ENCODE measurements at places on chromosomes 12 and 14. TPM values are rescaled to one million over a fixed set of nuclear protein-coding genes. Genes with fewer than 3 reads are reported as not detected.

DNA sequence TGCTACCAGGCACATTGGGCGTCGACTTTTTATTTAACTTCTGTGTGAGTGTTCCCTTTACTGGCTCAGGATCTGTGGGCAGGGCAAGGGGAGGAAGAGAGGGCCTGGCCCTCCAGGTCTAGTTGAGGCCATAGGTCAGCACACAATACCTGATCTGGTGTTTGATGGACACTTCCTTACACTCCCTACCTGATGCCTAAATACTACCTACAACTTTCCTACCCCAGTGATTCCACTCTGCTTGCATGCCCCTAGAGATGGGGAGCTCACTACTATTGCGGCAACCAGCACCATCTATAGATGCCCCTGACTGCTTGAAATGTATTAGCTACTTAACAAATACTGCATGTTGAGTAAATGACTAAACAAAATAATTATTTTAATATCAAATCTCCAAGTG lies 20.8 kb upstream of the BEGAIN start:
- H3K36me3 ChIP-seq: no peaks in the 10 kb centered on the region
- H3K27me3 ChIP-seq: peaks cover 7% of the 10 kb centered on the region
- no peaks in the 10 kb centered on the region for H3K4me1 ChIP-seq
- DNase-seq: no peak

LALBA gene
- total RNA-seq: not detected

FOXN4 gene
- total RNA-seq: not detected

GRCh38 chr12:32033406-32033805 lies 73.2 kb upstream of the BICD1 start:
- H3K36me3 ChIP-seq: no peaks in the 10 kb centered on the region
- no peak overlapping the region for H3K27ac ChIP-seq
- no peaks in the 10 kb centered on the region for H3K4me1 ChIP-seq
- H3K4me3 ChIP-seq: no peak overlapping the region
- no peak for DNase-seq

- no peak overlapping the region for H3K27ac ChIP-seq
- no peaks in the 10 kb centered on the region for H3K4me1 ChIP-seq
- no peaks in the 10 kb centered on the region for H3K27me3 ChIP-seq
These were observed 34.1 kb downstream of the NOC4L start for GRCh38 chr12:132178316-132178715.

GRCh38 chr12:123891516-123892179 lies 81.0 kb downstream of the CCDC92 start:
- no peak overlapping the region for H3K4me3 ChIP-seq
- no peak overlapping the region for H3K27ac ChIP-seq
- H3K27me3 ChIP-seq: peaks cover 7% of the 10 kb centered on the region
- no peaks in the 10 kb centered on the region for H3K36me3 ChIP-seq

- H3K27me3 ChIP-seq: no peaks in the 10 kb centered on the region
- H3K27ac ChIP-seq: peak within 1 kb of the TSS; percentile 94
- no peaks in the 10 kb centered on the region for H3K36me3 ChIP-seq
- H3K4me1 ChIP-seq: peaks cover 19% of the 10 kb centered on the region
These were observed at the start of gene ITPK1 for GRCh38 chr14:93115821-93116675. TSS of gene ITPK1 (minus strand) at chr14:93115925. CDS start at chr14:93115163, 762 bp downstream.

DNA sequence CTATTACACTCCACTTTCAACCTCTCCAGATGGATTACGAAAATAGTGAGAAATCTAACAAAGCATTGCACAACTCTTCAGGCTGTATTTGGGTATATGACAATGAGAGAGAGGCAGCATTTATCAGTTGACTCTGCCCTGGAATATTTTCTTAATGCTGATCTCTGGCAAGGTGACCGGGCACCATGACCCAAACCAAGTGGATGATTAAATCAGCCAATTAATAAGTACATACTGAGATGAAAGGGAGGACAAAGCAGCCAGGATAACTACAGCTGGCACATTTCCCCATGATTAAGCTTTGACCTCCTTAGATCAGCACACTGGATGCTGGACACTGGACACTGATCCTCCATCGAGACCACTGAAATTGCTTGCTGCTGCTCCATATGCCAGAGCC lies 218.2 kb downstream of the ASCL1 start:
- no peaks in the 10 kb centered on the region for H3K4me1 ChIP-seq
- H3K36me3 ChIP-seq: no peaks in the 10 kb centered on the region
- H3K27ac ChIP-seq: no peak overlapping the region
- no peaks in the 10 kb centered on the region for H3K27me3 ChIP-seq
- no peak overlapping the region for H3K4me3 ChIP-seq

GPR84 gene
- not detected for total RNA-seq

KCNH5 gene
- total RNA-seq: not detected

GRCh38 chr14:106166232-106166631 lies 639.8 kb downstream of the TMEM121 start:
- H3K4me1 ChIP-seq: no peaks in the 10 kb centered on the region

GRCh38 chr14:89920056-89920455 lies 34.5 kb downstream of the EFCAB11 start:
- no peak for DNase-seq
- H3K4me1 ChIP-seq: no peaks in the 10 kb centered on the region
- H3K27ac ChIP-seq: peak overlapping the region; percentile 73
- no peak overlapping the region for H3K4me3 ChIP-seq
